ENCODE measurements at places on chromosomes 6 and 20.

DNA sequence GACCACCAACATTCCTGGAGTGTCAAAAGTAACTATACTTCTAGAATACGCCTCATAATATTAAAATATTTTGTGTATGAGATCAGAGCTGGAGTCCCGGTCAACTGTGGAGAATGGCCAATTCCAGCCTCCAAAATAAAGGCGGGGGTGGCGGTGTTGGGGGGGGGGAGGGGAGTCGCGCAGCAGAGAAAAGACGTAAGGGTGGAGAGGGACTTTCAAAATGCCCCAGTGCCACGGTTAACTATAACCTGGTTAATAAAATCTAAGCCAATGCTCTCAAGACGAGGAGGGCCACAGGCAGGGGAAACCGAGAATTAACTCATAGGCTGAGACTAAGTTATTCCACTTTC is 1.3 kb downstream of the NUP153 start:
- peak; percentile 78 for DNase-seq

GRCh38 chr6:52180787-52181558 is 5.2 kb upstream of the IL17A start:
- no peak for DNase-seq

DNA sequence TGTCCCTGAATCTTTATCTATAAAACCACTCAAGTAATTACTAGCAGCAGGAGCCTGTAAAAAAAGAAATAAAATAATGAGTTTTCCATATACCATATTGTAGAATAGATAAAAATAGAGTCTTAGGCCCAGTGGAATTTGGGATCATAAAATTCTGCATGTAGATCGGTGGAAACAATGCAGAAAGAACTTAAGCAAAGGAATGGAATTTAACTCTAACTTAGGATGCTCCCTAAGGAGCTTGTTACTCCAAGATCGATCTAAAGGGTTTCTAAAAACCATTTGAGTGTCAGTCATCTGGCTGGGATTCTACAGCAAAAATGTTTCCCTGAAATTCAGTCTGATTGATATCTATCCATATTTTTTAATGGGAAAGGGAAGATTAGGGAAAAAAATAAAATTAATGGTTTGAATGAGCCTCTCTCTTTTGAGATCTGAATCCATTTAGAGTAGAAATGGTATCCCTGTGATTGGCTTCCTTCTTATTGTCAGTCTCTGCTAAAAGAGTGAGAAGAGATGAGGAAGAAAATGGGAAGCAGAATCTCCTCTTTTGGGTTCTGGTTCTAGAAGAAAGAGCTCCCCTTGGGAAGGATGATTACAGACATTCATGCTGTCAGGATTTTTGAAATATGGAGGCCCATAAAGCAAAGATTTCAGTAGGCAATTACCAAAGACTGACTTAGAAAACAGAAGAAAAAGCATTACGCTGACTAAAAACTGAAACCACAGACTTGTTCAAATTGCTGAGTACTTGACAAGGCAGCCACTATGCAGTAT is 564.3 kb upstream of the MARCKS start:
- DNase-seq = peak; percentile 58

GRCh38 chr6:11494786-11495564 is 42.6 kb upstream of the TMEM170B start:
- no peak for DNase-seq

DNA sequence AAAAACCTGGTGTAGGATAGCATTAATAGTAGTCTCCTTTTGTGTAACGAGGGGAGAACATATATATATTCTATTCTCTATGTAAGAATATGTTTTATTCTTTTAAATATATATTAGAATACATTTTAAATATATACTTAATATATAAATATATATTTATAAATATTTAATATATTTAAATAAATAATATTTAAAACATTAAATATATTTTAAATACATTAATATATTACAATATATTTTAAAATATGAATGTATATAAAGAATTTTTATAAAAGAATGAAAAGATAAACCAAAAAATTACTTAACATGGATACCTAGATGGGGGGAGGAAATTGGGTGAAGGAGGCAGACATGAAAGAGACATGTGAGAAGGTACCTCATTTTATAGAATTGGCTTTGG is 53.0 kb upstream of the ZNF831 start:
- DNase-seq = no peak

DNA sequence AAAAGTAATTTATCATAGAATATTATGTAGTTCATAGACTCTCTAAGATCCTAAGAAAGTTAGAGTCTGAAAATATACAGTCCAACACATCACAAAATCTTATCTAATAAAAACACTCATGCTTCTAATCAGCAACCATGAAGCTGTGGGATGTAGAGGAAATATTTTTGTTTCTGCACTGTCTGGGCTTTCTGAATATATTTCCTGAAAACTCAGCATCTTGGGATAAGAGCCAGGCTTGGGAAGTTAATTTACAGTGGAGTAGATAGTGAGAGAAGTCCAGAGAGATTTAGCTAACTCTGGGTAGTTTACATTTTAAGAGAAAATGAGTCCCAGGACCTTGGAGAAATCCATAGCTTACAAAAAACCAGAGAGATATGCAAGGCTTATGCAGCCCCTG is 150.4 kb upstream of the BMP5 start:
- DNase-seq = peak; percentile 81

DNA sequence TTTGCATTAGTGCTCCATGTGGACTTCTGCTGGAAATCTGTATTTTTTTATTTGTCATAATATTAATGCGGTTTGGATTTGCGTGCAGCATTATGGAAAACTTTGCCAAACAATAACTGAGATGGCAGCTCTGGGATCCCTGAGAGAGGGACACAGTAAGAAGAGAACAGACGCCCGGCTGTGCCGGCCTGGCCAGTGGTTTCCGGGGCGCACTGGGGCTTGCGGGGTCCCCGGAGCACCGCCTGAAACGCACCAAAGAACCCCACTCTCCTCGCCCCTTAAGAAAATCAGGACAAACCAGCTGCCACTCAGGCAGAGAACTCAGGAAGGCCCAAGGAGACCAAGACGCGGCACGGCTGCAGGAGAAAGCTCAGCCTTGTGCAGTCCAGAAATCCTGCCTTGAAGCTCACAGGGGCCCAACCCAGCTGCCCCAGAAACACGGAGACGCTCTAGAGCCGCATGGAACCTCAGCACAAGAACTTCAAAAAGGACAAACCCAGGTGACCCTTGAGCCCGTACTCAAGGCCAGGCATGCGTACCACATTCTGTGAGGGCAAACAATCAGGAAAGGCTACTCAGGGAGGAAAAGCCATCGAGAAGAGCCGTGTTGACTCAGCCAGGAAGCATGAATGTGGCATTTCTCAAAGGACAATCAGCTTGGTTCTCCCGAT is 226.5 kb upstream of the CDYL start:
- no peak for DNase-seq

DNA sequence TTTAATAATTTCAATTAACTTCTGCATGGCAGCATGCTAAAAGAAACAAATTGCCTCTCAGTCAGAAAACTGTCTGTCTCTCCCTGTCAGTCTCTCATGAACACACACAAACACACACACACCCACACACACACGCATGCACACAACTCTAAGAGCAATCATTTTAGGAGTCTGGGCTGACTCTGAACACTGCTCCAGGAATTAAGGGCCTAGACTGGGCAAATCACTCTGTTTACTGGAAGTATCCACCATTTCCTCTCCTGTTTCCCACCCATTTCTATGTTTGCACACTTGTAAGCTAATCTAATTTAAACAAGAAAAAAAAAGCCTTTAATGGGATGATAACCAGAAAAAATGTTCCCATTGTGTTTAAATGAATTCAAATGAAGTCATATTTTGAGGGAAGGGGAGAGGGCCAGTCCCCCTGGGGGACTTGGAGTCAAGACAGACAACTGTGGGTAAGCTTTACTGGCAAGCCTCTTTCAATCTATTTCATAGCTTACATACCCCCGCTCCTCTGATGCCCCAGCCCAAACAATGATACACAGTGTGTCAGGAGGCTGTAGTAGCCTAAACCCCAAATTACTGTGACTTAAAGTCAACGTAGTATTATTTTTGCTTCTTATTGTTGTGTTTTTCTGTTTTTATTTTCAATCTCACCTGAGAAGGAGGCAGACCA is 447.8 kb upstream of the FLRT3 start:
- no peak for DNase-seq

Measured in muscle of back (tissue), 13 donors.